ENCODE measurements at places on chromosomes 13 and 19. TPM values are rescaled to one million over a fixed set of nuclear protein-coding genes. Genes with fewer than 3 reads are reported as not detected.

DNA sequence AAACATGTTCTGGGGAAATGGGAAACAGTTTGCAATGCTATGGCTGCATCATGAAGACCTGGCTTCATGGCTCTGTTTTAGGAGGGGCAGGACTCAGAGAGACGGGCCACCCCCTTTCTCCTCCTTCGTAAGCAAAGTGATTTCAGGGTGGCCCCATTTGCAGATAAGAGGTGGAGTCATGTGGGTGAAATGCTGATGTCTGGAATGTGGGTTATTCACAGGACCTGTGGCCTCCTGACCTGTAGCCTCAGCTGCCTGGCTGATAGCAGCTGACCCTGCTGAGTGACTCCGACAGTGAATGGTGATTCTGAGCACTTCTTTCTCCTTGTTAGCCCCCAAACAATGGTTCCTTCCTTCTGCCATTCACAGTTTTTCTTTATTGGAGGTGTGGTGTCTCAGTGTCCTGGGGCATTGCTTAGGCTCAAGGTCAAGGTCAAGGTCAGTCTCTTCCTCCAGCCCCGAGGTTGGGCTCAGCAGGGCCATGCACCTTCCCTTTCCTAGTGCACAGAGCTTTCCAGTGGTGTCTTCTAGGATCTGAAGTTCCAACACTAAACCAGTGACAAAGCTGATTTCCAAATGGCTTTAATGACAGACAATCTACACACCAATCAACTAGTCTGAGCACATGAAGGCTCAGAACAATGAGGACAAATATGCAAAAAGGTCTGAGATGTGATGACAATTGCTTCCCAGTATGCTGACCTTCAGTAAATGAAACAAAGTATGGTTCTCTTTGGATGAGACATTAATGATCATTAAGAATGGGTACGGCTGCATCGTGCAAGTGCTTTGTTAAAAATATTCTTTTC is 49.6 kb upstream of the ANKRD10 start:
- no peaks in the 10 kb centered on the region for H3K4me1 ChIP-seq
- no peaks in the 10 kb centered on the region for H3K27me3 ChIP-seq
- no peak for DNase-seq

DNA sequence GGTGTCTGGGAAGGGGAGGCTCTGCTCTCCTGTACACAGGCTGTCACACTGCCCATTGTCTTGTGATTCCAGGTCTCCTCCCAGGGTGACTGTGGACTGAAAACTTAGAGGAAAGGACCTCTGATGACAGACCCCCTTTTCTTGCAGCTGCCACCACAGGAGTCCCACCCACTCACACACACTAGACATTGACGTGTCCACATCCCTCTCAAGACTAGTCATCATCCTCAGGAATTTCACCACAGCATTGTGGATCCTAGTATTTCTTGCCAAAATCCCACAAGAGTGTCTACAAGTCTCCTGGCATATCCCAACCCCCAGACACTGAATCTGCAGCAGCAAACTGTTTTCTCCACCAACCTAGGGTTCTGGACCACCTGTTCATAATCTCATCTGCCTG is 5.3 kb downstream of the ZNF85 start:
- no peak for DNase-seq
- peaks cover 10% of the 10 kb centered on the region for H3K36me3 ChIP-seq
- no peaks in the 10 kb centered on the region for H3K27me3 ChIP-seq
- no peak overlapping the region for H3K4me3 ChIP-seq
- H3K4me1 ChIP-seq = no peaks in the 10 kb centered on the region

DNA sequence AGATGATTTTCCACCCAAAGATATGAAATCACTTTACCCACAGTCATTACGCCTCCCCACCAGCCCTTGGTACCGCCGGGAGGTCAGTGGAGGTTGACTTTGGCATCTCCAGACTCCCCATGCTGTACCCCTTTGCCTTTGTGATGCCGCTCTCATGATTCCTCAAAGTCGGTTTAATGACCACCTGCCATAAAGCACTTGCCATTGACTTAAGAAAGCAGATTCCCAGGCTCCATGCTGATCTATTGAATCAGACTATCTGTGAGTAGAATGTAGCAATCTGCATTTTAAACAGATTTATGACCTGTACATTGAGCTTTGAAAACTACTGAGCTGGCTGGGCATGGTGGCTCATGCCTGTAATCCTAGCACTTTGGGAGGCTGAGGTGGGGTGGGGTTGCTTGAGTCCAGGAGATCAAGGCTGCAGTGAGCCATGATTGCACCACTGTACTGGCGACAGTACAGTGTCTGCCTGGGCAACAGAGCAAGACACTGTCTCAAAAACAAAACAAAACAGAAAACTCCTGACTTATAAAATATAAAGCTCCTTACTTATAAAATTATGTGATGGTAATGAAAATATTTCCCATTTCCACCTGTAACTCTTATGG is 235.2 kb downstream of the KLF5 start:
- H3K27ac ChIP-seq = no peak overlapping the region
- no peak for DNase-seq

Gene RAVER1
- total RNA-seq = 21.4 TPM

DNA sequence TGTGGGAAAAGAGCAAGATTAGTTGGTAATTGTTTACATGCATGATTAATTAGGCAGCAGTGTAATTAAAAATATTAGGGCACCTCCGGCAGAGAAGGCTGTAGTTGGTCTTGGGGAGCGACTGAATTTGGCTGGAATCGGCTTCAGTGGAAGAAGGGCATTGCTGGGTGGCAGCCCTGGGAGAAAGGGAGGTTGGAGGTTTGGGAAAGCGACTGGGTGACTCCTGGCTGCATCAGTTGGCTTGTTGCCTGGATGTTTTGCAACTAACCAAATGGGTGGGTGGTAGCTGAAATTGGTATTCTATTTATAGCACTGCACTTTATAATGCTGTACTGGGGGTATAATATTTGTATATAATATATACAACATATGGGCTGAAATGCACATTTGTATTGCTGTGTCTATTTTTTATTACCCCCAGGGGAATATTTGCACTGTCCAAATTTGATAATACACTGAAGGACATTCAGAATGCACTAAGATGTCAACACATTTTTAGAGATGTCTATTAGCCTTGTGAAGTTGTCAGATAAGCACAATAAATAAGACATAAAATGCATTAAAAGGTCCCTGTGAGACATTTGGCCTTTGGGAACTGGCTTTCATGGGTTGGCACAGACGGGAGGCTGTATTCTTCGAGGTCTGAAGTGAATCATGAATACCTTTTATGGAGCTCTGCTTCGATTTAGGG is 1.7 kb downstream of the B3GLCT start:
- peak overlapping the region; percentile 68 for H3K4me3 ChIP-seq
- no peaks in the 10 kb centered on the region for H3K27me3 ChIP-seq
- peaks cover 27% of the 10 kb centered on the region for H3K4me1 ChIP-seq
- DNase-seq = no peak

GRCh38 chr19:38135150-38135998 is 88.6 kb downstream of the DPF1 start:
- no peaks in the 10 kb centered on the region for H3K27me3 ChIP-seq
- no peak overlapping the region for H3K4me3 ChIP-seq
- no peak for DNase-seq
- no peak overlapping the region for H3K27ac ChIP-seq
- no peaks in the 10 kb centered on the region for H3K4me1 ChIP-seq

Gene TMEM238
- not detected for total RNA-seq

Gene SLC25A41
- not detected for total RNA-seq

Gene FBXO17
- 5.8 TPM for total RNA-seq

GRCh38 chr19:11759805-11760204 is 7.0 kb upstream of the ZNF441 start:
- no peak overlapping the region for H3K27ac ChIP-seq
- H3K27me3 ChIP-seq = no peaks in the 10 kb centered on the region
- DNase-seq = no peak
- H3K4me1 ChIP-seq = no peaks in the 10 kb centered on the region
- H3K36me3 ChIP-seq = no peaks in the 10 kb centered on the region

DNA sequence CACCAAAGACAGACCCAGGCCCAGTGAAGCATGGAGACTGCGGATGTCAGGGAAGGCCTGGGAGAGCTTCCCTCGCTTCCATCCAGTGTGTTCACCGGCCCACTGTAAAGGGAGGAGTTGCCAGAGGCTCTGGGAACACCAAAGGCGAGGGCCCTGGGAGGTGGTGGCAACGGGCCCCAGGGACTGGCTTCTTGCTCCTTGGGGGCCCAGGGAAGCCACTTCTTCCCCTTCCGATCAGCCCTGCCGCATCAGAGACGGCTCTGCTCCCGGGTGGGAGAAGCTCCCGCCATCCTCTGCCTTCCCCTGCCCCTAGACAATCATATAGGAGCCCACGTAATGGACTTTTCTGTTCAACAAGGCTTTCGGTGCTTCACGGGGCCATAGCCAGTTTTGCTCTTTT is 83.4 kb upstream of the GPR183 start:
- H3K36me3 ChIP-seq = peaks cover 28% of the 10 kb centered on the region
- H3K4me1 ChIP-seq = no peaks in the 10 kb centered on the region
- H3K4me3 ChIP-seq = no peak overlapping the region
- H3K27ac ChIP-seq = no peak overlapping the region
- no peak for DNase-seq

GRCh38 chr13:112844411-112844810 is 124.6 kb upstream of the MCF2L start:
- no peaks in the 10 kb centered on the region for H3K4me1 ChIP-seq
- no peak for DNase-seq
- no peak overlapping the region for H3K4me3 ChIP-seq
- no peaks in the 10 kb centered on the region for H3K27me3 ChIP-seq
- H3K36me3 ChIP-seq = peaks cover 69% of the 10 kb centered on the region

- no peak for DNase-seq
- no peaks in the 10 kb centered on the region for H3K36me3 ChIP-seq
- H3K4me1 ChIP-seq = no peaks in the 10 kb centered on the region
- no peaks in the 10 kb centered on the region for H3K27me3 ChIP-seq
- H3K4me3 ChIP-seq = no peak overlapping the region
Measured at GRCh38 chr13:99650410-99650809, 149.1 kb downstream of the TM9SF2 start.

DNA sequence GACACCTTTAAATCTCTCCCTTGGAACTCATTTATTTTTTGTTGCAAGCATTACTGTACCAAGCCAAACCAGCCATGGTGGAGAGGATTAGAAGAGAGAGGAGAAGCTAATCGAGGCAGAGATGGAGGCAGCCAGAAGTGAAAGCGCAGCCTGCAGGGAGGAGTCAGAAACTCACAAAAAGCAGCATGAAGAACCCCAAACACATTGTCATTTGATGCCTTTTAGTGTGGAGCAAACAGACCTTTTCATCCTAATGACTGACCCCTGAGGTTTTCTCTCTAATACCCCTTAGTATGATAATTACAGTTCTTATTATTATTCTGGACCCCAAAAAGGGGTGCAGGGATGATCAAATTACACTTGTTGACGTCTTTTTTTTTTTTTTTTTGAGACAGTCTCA is 62.5 kb downstream of the TNFRSF19 start:
- no peak overlapping the region for H3K4me3 ChIP-seq
- H3K27me3 ChIP-seq = no peaks in the 10 kb centered on the region
- H3K27ac ChIP-seq = no peak overlapping the region
- H3K36me3 ChIP-seq = no peaks in the 10 kb centered on the region
- peaks cover 21% of the 10 kb centered on the region for H3K4me1 ChIP-seq

Gene ZNF823
- 9.1 TPM for total RNA-seq

- no peak overlapping the region for H3K4me3 ChIP-seq
- DNase-seq = no peak
- no peaks in the 10 kb centered on the region for H3K27me3 ChIP-seq
- H3K4me1 ChIP-seq = peaks cover 34% of the 10 kb centered on the region
- peak overlapping the region; percentile 7 for H3K27ac ChIP-seq
Measured at GRCh38 chr13:40591091-40591490, 75.3 kb downstream of the FOXO1 start.

DNA sequence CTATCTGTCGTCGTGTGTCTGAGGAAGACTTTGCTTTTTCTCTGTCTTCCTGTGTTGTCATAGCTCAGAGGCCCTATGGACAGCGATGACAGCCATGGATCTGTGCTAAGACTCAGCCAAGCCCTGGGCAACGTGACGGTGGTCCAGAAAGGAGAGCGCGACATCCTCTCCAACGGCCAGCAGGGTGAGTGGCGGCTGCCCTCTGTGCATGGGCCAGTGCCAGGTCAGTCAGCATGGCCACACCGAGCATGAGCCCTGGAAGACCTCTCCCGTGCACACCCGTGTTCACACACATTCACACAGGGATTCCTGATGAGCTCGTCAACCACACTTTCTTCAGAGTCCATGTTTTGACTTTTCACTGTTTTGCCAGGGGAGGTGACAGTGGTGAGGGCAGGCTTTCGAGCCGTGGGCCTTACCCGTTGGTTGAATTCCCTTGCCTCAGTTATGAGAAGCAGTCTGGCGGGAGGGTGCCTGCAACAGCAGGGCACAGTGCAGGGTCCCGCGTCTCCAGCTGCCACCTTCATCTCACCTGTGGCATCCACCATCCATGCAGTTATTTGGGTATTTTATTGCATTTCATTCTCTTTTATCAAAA is 20.2 kb downstream of the NAXD start:
- peaks cover 62% of the 10 kb centered on the region for H3K36me3 ChIP-seq
- H3K4me3 ChIP-seq = no peak overlapping the region
- H3K4me1 ChIP-seq = no peaks in the 10 kb centered on the region
- no peak for DNase-seq

DNA sequence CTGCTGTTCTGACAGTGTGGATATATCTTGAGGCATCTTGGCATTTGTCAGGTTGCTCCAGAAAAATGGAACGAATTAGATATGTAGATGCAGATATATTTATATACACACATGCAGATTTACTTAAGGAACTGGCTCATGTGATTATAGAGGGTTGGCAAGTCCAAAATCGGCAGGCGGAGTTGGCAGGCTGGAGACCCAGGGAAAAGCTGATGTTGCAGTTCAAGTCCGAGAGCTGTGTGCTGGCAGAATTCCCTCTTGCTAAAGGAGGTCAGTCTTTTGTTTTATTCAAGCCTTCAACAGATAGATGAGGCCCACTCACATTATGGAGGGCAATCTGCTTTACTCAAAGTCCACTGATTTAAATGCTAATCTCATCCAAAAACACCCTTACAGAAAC is 24.4 kb upstream of the CSNK1A1L start:
- no peak overlapping the region for H3K4me3 ChIP-seq
- DNase-seq = no peak
- peaks cover 21% of the 10 kb centered on the region for H3K4me1 ChIP-seq
- H3K36me3 ChIP-seq = no peaks in the 10 kb centered on the region

Gene SULT2A1
- total RNA-seq = not detected

Gene APLP1
- total RNA-seq = 18.8 TPM

Gene CD37
- 2.2 TPM for total RNA-seq

Gene SMIM44
- not detected for total RNA-seq

GRCh38 chr13:34416971-34417380 is 525.1 kb upstream of the NBEA start:
- no peak overlapping the region for H3K4me3 ChIP-seq
- peaks cover 6% of the 10 kb centered on the region for H3K4me1 ChIP-seq
- H3K27me3 ChIP-seq = no peaks in the 10 kb centered on the region
- H3K27ac ChIP-seq = no peak overlapping the region

- peak overlapping the region; percentile 81 for H3K4me3 ChIP-seq
- peaks cover 43% of the 10 kb centered on the region for H3K36me3 ChIP-seq
- peak; percentile 56 for DNase-seq
- peak overlapping the region; percentile 86 for H3K27ac ChIP-seq
- no peaks in the 10 kb centered on the region for H3K27me3 ChIP-seq
Measured at GRCh38 chr19:57850553-57851017, 926 bp downstream of the ZNF587 start.

Gene NXNL1
- 0.92 TPM for total RNA-seq

Data from stomach (tissue), 19 donors.